ENCODE measurements at places on chromosomes 6 and 20.

- DNase-seq = no peak
Measured at GRCh38 chr6:44257753-44258324, 511 bp upstream of the SLC35B2 start.

DNA sequence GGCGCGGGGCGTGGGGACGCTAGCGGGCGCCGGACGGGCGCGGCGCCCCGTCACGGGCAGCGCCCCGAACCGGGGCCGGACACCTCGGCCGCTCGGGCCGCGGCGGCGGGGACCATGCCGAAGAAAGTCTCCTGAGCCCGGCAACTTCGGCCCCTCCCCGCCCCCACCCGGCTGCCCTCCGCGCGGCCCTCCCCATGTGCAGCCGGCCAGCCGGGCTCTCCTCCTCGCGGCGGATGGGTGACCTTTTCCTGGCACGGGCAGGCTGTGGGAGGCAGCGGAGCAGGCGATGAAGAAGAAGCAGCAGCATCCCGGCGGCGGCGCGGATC is 278 bp downstream of the UST start:
- DNase-seq = no peak

DNA sequence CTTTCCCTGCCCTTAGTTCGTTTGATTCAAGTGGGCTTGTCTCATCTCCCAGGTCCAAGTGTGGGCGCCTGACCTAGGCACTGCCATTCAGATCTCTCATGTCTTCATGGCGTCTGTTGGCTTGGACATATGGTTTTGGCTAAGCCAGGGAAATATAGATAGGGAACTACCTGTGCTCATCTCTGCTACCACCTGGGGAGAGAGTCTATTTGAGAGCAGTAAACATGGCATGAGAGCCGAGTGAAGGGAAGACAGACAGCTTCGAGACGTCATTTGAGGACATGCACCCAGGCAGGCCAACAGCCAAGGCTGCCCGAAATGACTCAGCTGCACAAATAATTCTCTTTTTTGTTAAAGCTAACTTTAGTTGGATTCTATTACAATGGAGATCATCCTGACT is 370.7 kb upstream of the AGPAT4 start:
- DNase-seq = no peak

DNA sequence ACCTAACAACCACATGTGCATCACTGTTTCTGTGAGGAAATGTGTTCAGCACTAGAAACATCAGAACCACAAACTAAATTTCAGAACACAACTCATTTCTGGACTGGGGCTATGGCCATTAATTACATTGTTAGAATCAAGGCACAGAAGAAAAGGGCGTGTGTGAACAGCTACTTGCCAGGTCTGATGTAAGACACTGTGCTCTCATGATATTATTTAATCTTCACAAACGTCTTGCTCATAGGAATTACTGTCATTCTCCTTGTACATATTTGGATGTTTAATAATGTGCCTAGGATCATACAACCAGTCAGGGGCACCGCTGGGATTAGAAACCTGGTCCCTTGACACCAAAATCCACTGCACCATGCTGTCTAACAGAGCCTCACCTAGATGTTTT is 14.8 kb downstream of the ADGRF1 start:
- DNase-seq = no peak

DNA sequence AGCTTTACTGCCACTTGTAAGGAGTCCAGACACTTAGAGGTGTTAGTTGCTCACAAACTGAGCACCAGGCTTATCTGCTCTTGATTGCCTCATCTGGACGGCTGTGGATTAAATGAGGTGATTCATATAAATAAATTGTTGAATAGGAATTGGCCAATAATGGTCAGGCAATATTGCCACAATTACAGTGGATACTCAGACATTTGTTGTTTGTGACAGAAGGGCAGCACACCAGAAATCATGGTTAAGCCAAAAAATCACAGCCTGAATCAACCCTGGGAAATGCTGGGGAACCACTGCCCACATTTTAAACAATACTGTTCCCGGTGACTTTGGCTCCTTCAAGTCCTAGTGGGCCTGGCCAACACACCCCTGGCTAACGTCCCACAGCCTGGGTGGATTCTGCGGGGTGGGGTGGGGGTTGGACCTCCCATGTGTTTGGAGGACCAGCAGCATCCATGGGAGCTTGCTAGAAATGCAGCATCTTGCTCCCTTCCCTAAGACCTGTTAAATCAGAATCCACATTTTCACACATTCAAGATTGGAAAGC is 29.5 kb upstream of the SPDEF start:
- DNase-seq = no peak

GRCh38 chr6:123668063-123668462 is 31.3 kb upstream of the TRDN start:
- DNase-seq = no peak

DNA sequence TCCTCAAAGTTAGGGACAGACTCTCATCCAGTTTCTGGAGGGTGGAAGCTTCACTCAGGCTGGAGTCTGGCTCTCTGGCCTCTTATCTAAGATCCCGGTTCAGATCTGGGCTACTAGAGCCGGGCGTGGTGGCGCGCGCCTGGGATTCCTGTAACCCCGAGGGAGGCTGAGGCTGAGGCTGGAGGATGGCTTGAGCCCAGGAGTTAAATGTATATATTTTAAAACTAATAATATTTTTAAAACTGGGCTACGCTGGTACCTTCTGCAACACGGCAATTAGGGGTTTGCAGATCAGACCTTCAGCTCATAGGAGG is 710 bp upstream of the ZNF343 start:
- DNase-seq = no peak
